T-cell (primary cell): ENCODE measurements at places on chromosomes 12 and 14.

- no peak for DNase-seq
Measured at GRCh38 chr12:88993651-88994050, 358.6 kb downstream of the DUSP6 start.

- DNase-seq, result no peak
Measured at GRCh38 chr14:82720946-82721345, 1187.3 kb upstream of the SEL1L start.

DNA sequence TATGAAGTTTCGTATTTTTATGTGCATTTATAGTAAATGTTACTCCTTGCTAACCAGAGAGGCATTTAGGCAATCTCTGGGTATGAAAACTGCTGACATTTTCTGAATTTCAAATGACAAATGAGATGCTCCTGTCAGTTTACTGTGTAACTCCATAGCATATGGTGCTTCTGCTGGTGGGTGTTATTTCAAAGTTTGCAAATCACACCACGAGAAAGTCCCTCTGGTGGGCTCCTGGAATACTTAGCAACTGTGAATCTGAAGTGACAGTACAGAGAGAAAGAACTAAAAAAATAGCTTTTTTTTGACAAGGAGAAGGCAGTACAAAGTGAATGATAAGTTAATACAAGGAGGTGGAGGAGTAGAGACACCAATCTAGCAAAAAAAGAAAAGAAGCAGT is 161.5 kb downstream of the DERA start:
- DNase-seq, result no peak

DNA sequence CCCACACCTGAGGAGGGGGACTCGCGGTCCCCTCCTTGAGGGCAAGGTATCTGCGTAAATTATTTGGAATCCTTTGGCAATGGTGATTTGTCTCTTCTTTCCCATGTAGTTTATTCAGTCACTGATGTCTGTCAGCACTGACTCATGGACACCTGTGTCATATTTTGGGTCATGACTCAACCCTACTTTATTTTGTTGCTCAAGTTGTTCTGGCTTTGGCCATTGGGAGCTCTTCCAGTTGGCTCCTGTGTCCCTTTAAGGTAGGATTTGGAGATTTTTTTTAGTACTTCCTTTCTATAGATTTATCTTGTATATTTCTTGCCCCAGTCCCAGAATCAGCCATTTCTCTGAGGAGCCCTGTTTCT is 47.4 kb upstream of the C14orf180 start:
- DNase-seq, result no peak

DNA sequence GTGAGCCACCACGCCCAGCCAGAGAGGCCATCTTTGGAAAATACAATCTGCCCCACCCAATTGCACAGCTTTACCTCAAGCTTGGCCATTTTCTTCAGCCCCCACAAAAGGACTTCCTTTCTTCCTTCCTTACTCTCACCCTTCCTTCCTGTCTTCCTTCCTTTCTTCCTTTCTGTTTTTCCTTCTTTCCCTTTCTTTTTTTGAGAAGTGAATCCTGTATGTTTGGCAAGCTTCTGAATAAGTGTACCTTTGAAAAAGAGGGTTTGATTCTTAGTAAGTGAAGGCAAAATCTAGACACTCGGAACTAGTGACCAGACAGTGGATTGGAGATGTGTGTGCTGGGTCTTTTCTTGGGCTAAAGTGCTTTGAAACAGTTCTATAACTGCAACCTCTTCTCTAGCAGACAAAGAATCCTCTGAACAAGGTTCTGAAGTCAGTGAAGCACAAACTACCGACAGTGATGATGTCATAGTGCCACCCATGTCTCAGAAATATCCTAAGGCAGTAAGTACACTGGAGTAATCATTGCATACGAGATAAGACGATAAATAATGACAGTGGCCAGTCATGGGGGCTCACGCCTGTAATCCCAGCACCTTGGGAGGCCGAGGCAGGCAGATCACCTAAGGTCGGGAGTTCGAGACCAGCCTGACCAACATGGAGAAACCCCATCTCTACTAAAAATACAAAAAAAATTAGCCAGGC is 49.5 kb downstream of the SUPT16H start:
- DNase-seq, result no peak

DNA sequence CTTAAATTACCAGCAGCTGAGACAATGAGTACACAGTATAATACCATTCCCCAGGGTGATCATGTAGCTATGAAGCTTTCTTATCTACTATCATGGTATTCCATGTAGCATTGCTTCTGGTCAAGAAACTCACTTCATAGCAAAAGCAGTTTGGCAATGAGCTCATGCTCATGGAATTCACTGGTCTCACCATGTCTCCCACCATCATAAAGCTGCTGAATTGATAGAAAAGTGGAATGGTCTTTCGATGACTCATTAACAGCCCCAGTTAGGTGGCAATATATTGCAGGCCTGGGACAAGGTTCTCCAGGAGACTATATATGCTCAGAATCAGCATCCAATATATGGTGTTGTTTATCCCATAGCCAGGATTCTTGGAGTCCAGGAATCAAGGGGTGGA is 553.7 kb downstream of the FOXG1 start:
- DNase-seq, result no peak

DNA sequence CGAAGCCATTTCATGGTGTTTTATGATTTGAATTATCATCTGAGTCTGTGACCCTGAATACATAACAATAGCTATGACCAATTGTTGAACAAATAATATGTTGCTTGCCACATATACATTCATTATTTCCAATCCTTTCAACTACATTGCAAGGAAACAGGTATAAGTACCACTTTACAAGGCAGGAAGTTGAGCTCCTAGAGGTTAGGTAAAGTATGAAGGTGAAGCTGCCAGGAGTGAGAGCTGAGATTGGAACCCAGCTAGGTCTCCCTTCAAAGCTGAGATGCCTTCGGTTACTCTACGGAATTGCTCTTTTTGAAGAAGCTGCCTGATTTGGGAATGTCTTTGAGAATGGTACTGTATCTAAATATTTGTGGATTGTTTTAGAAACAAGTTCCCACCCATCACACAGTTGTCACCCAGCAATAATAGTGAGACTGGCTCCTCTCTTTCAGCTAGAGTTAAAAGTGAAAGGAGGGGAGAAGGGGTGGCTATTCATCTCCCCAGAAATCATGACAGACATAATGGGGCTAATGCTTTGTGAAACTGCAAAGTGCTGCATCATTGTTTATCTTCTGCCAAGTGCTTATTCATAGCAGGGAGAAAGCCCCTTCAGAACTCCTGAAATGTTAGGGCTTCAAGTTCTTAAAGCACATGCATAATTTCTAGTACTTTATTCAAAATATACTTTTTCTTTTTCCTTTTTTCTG is 75.9 kb upstream of the AMIGO2 start:
- DNase-seq, result no peak

DNA sequence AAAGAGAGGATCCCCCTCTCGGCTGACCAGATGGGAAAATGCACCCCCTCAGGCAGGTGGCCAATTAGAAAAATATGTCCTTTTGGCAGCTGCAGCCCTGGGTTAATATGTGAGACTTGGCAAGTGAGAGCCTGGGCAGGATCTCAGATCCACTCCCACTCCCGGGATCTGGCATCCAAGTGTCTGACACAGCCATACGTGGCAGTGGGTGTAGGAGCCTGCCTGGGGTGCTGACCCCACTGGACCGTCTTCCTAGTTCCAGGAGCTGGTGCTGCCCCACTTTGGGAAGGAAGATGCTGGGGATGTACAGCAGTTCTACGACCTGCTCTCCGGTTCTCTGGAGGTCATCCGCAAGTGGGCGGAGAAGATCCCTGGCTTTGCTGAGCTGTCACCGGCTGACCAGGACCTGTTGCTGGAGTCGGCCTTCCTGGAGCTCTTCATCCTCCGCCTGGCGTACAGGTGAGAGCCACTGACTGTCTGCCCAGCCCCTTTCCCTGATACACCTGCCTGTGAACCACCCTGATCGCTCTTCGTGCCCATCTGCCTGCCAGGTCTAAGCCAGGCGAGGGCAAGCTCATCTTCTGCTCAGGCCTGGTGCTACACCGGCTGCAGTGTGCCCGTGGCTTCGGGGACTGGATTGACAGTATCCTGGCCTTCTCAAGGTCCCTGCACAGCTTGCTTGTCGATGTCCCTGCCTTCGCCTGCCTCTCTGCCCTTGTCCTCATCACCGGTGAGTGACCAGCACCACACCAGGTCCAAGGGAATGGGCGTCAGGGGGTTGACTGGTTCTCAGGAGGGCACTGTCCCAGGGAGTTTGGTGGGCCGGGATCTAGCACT is 5.8 kb downstream of the NR4A1 start:
- DNase-seq, result no peak

DNA sequence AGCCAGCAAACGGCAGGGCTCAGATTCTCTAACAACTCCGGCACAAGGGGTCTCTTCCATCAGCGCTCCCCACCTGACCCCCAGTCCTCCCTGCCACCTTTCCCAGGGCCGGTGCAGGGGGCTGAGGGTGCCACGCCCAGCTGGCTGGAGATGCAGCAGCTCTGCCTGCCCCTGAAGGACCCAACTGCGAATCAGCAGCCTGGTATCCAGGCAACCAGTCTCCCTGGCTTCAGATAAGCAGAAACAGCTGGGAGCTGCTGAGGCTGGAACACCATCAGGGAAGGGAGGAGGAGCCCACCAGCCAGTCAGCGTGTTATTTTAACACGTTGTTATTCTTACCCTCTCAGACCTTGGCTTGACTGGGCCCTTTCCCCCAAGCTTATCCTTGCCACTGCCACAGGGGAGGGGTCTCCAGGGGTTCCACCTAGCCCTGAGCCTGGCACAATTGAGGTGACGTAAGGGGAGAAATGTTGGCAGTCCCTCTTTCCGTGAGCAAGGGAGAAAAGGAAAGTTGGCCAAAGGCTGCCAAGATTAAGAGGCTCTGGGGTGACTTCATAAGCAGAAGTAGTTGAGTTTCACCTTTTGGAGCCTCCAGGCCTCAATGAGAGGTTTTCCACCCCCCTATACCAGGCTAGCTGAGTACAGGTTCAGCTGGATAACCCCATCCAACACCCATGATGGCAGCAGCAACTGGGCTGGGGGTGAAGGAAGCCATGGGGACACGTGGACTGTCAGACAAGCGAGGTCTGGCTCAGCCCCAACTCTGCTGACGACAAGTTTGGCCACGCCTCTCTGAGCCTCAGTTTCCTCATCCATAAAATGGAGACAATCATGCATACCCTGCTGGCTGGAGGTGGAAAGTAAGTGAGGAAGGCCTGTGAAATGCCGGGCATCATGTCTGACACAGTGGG is 91.1 kb downstream of the IRF2BPL start:
- DNase-seq, result no peak

GRCh38 chr12:52848661-52849255 is at the start of gene KRT78:
TSS of gene KRT78 (minus strand) at chr12:52848994. CDS start at chr12:52848930, 64 bp downstream.
- DNase-seq, result no peak

DNA sequence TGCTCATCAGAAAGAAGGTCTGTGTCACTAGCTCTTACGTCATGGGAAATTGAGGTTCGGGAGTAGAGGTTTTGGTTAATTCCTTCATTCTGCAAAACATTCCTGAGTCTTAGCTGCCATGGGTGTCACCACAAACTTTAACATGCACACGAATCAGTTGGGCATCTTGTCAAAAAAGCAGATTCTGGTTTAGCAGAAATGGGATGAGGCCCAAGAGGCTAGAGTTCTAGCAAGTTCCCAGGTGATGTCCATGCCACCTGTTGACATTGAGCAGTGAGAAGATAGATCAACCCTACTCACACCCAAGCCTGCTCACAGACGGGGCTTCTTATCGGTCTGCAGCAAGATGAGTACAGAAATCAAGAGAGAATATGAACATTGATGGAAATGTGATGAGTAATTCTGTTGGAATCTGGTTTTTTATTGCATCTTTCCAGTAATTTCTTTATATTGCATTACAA is 11.7 kb upstream of the RIN3 start:
- no peak for DNase-seq

DNA sequence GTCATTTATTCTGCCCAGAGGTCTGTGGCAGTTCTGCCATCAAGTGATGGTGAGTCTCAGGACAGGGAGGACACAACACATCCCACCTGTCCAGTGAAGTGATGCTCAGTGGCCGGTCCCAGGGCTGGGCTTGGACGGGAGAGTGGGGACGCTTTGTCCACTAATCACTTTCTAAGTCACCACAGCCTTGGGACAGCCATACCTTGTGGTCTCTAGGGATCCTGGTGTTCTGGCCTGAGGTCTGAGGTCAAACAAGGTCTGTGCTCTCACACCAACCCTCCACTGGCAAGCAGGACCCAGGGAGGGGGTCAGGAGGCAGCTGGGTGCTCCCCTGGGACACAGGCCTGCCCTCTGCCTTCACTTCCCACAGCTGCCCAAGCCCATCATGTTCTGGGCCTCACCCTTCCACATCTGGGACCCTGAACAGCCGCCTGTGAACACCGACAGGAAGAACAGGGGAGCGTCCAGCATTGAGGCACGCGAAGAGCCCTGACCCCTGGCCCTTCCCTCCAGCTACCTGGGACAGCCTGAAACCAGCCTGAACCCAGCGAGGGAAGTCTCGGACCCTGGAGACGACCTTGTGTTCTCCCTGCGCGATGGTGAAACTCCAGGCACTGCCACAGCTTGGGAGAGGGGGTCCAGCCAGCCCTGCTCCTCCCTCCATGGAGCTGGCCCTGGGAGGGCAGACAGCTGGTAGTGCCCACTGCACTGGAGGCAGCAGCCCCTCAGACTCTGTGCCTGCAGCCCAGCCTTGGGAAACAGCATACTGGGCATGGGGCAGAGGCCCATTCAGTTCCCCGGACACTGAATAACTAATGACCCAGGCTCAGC is 19.7 kb upstream of the GPR132 start:
- no peak for DNase-seq

DNA sequence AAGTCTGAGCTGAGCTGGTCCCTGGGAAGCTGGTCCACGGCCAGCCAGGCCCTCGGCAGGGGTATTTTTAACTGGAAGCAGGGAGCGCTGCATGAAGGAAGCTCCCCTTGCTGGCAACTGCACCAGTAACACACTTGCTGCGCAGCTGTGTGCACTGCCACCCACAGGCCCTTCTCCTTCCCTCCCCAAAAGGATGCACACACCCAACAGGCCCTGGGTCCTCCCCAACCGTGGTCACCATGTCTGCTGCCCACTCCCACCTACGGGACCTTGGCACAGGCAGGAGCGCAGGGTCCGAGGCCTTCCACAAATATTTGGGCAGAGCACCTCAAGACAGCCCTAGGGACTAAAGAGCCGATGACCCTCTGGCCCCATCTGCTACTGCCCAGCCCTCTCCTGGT is 157.0 kb upstream of the PRMT8 start:
- no peak for DNase-seq

DNA sequence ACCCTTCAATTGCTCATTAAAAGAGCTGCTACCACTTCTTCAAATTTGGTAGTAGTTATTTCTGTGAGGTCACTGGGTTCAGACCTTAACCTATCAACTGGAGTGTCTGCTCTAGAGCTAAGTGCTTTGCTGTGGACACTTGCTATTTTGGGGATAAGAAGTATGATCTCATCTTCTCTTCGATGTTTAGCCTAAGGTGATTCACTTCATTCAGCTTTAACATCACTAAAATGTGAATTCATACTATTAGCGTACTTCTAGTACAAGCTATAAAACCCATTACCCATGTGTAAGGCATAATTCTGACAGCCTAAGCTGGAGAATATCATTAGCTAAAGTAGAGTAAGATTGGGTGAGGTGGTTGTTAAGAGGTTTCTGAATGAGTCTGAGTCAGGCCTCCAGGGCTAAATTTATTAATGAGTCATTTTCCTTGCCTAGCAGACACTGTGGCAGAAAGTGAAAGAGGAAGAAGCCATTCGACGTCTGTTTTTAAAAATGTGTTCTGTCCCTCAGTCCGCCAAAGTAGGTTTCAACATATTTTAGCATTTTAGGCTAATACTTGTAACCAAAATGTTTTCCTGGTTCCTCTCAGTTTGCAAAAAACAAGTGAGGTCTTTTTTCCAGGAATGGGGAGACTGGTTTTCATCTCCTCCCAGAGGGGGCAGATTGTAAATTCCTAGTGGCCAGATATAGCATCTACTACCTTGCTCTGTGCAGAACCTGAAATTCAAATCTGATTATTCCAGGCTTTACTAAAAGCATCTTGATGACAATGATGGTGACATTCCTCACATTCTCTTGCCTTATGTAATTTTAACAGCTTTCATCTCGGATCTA is 103.6 kb downstream of the SSPN start:
- DNase-seq, result no peak
